ELF-1 (cell line): ENCODE measurements at places on chromosomes 4 and X.

DNA sequence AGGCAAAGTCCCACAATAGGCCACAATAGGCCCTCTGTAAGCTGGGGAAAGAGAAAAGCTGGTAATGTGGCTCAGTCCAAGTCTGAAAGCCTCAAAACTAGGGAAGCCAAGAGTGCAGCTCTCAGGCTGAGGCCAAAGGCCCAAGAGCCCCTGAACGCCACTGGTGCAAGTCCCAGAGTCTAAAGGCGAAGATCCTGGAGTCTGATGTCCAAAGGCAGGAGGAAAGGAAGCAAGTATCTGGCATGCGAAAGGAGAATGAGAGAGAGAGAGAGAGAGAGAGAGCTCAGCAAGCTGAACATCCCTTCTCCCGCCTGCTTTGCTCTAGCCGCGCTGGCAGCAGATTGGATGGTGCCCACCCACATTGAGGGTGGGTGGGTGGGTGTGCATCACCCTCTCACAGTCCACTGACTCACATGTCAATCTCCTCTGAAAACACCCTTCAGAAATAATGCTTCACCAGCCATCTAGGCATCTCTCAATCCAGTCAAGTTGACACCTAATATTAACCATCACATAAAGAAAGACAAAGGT, 30.9 kb upstream of the ELF2 start:
- no peak for DNase-seq

GRCh38 chr4:41873380-41874295, 61.6 kb upstream of the TMEM33 start:
- DNase-seq: peak; percentile 80

GRCh38 chr4:98516042-98516440, 142.4 kb downstream of the TSPAN5 start:
- peak; percentile 36 for DNase-seq

DNA sequence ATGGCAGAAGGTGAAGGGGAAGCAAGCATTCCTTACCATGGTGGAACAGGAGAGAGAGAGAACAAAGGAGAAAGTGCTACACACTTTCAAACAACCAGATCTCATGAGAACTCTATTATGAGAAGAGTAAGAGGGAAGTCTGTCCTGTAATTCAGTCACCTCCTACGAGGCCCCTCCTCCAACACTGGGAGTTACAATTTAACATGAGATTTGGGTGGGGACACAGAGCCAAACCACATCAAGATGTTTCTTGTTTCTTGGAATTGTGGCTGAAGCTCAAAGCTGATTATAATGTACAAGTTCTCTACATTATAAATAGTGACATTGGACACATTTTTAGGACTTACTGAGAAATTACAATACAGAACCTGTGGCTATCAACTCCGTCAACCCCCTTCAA, 29.5 kb upstream of the TAPT1 start:
- DNase-seq: no peak

DNA sequence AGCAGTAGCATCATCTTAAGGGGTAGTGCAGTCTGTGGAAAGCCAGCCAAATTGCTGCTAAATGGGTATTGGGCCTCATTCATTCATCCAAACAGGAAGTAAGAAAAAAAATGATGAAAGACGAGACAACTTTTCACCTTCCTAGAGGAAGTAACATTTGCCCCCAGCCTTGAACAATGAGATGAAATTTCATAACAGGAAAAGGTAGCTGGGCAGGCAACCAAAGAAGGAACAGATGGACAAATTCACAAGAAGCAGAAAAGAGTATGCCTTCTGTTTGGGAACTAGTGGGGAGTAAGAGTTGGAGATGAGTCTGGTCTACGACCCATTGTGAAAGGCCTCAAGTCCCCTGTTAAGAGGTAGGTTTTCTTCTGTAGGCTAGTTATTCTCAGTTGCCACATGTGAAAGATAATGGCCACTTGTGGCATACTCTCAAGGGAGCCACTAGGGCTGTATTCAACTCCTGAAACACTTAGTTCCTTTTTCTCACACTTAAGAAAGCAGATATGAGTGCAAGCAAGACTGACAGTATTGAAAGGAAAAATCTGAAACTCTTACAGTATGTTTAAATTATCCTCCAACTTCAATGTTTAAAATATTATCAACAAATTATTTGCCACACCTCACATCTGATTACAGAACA, 190.4 kb downstream of the AR start:
- DNase-seq: no peak

- no peak for DNase-seq
Observed at GRCh38 chrX:45667666-45668065, 467.0 kb upstream of the DIPK2B start.

DNA sequence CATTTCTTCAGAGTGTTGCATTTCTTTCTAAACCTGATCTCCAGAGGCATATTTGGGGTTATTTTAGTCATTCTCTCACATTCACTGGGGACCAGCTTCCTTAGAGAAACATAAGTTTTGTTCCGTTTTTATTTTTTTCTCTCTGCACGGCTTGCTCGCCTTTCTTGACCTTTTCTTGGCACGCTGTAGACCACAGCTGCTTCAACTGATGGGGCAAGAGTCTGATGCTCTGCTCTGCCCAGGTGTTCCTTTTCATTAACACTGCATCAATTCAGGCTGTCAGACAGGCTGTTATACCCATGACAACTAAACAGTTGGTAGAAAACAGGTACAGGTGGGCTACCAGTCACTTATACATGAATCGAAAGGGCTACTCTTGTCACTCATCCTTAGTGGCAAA, 682.2 kb upstream of the DIAPH2 start:
- no peak for DNase-seq
